ENCODE measurements at places on chromosomes 7 and 10.

DNA sequence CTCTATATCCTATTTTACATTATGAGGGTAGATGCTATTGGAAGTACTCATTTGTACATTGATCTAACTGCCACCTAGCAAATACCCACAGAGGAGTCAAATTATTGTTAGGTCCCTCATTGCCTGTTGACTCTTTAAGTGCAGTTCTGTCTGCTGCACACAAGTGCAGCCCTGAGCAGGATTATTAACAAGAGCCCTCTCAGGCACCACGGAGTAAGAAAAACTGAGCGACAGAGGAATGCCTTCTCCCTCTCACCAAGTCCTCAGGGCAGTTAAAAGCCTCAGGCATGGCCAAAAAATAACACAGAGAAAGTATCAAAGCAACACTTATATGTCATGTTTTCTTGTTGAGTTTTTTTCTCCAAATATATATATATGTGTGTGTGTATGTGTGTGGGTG, 340.0 kb upstream of the NRG3 start:
- DNase-seq: no peak

DNA sequence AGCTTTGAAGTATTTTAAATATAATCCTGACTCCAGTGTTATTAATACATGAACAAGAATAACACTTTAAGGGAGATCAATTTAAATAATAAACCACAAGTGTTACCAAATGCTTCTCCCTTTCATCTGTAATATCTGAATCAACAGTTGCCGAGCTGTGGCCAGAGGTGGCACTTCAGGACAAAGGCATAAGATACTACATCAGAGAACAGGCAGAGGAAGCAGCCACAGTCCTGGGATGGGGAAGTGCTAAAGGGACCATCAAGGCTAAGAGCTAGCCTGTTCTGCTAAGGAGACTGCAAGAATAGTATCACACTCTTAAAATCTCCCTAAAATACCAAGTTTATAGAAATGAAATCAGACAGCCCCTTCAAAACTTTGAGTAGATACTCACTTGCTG, 378.2 kb upstream of the PRKCQ start:
- peak; percentile 49 for DNase-seq

GRCh38 chr7:155532792-155533119, 13.6 kb downstream of the CNPY1 start:
- no peak for DNase-seq

DNA sequence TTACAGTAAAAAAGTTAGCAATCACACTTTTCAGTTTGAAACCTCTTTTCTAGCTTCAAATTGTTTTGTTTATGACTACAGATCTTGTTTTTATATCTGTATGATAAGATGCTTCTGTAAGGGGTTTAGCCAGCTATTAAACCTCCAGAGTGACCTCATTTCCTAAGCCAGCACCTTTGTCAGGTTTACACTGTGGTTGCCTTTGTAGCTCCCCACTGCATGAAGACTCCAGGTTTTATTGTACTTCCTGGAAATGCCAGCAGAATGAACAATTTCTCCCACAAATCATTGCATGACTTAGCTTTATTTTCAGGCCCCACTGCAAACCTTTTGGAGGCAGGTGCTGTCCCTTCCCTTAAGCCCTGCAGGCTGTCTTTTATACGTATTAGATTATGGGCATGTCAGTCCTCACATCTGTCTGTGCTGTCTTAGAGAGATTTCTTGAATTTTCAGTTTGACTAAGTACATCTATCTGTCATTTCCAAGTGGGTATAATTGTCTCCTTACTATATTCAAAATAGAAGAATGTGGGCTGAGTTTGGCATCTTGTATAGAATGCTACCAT, 8.2 kb upstream of the AGR3 start:
- DNase-seq: no peak

DNA sequence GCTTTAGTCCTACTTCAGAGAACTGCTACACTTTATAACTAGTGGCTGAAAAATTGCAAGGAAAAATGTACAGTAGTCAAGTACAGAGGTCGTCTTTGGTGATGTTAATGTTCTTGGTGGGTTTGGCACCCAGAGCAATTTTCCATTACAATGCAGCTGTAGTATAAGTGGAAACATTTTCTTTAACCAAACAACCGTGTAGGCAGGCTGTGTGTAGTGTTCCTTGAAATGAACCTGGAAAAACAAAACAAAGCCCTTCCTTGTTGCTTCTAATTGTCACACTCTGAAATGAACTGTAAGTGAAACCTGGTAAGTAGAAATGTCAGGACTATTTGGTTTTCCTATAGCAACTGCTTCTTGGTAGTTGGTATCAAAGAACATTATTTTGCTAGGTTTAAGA, 256.9 kb downstream of the MDFIC start:
- DNase-seq: no peak

DNA sequence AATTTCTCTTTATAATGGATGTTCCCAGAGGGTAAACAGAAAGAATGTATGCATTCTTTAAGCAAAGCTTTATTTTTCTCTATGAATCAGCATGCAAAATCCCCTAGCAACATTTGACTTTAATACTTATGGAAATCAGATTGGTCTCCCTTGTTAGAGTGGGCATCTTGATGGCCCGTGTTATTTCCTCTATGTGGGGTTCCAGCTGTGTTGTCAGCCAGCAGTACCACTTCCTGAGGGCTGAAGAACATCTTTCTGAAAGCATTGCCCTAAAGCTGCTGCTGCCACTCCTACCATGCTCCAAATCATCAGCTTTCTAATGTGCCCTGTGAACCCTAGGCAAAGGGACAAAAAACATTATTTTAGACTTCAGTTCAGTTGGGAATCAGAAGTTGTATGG, 70.4 kb upstream of the HECTD2 start:
- DNase-seq: no peak

DNA sequence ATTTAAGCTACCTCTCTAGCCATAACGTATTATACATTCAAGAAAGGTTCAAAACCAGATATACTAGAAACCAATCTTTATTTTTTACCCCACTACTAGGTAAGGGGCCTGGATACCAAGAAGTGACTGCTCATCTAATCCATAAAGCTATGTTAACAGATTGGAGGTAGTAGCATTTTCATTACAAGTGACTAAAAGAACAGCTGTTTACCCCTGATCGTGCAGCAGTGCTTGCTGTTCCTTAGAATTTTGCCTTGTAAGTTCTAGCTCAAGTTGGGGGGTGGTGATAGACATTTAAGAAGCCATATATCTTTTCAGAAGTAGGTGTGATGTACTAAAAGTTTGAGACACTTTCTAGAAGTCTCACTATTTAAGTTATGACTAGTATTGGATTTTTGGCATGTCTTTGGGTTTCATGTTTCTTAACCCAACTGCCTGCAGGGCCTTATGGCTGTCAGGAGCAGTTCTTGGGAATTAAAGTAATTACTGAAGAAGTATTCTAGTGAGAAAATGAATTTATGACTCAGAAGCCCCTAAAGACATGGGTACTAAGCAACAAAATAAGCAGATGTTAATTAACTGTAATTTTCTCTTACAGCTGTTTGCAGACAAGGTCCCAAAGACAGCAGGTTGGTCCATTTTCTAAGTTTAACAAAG, 2.3 kb downstream of the PPIA start:
- peak; percentile 14 for DNase-seq

DNA sequence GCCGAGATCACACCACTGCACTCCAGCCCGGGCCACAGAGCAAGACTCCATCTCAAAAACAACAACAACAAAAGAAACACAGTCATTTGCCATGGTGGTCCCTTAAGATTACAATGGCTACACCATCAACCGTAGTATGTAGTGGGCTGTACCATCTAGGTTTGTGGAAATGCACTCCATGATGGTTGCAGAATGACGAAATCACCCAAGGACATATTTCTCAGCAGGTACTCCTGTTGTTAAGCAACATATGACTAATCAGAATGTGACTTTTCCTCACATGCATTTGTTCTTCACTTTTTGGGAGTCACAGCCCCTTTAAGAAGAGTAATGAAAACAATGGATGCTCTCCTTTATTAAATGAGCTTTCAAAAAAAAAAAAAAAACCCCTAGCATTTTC, 11.0 kb downstream of the SVIL start:
- no peak for DNase-seq

DNA sequence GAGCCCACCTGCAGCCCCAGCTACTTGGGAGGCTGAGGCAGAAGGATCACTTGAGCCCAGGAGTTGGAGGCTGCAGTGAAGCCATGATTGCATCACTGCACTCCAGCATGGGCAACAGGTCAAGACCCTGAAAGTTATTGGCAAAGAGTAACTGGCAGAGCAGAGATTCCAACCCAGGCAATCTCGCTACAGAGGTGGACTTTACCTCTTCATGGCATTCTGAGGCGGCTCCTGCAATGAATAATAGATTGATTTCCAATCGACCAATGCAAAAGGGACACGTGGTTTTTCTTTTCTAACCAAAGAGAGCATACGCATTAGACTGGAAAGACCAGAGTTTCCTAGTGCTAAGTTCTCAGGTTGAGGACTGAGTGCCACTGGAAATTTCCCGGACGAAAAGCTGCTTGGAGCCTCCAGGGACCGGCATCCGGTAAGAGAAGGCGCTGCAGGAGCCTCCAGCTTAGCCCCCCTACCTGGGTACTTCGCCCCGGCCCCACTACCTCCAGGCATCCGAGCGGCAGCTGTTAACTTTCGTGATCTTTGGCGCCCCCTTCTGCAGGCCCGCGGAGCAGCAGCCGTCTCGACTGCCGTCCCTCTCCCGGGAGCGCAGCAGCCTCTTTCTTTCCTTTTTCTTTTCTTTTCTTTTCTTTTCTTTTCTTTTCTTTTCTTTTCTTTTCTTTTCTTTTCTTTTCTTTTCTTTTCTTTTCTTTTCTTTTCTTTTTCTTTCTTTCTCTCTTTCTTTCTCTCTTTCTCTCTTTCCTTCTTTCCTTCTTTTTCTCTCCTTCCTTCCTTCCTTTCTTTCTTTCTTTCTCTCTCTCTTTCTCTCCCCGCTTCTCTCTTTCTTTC, 4.1 kb downstream of the MBLAC1 start:
- peak; percentile 70 for DNase-seq

- peak; percentile 9 for DNase-seq
Observed at GRCh38 chr10:131569851-131570715, 258.6 kb upstream of the TCERG1L start.

- DNase-seq: no peak
Observed at GRCh38 chr7:134527979-134528371, 608 bp downstream of the AKR1B10 start.

DNA sequence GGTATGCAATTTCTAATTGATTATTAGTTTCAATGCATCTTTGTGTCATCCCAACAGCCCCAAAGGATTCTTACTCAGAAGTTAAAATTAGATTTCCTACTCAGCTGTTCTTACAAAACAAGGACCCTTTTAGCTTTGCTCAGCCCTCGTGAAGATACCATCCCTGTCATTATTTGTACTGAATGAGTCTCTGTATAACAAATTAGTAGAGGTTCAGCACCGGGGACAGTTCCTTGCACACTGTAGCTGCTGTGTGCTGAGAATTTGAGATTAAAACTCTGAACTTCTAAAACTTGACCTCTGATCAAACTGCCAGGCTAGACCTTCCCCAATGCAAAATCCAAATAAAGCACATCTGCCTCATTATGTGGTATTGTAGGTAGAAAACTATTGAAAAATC, 299.1 kb downstream of the LHFPL3 start:
- peak; percentile 8 for DNase-seq

DNA sequence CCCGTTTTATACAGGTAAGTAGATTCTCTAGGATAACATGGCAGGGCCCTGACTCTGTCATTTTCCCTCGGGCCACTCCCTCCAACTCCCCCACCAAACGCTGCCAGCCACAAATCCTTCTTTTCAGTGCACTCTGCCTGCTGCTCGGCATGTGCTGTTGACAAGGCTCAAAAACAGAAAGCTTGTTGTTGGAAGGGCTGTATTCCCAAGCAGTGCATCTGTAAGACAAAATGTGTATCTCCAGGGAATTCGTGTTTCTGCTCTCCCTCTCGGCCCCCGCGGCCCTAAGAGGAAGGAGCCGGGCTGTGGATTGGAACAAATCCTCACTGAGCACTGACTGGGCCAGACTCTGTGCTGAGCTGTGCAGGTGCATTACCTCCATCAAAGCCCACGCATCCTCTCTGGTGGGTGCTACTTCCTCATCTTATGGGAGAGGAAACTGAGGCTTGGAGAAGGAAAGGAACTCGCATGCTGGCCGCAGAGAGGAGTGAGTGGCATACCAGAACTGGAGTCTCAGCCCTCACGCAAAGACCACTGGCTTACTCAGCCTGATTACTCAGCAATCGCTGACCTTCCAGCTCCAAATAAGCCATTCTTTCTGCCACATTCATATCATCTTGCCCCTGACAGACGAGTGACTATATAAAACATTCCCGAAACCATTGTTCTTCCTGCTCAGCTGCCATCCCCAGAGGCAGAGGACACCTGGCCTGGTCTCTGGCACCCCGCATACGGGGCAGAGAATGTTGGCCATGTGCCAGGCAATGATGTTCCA, 33.5 kb upstream of the ENO4 start:
- DNase-seq: no peak

DNA sequence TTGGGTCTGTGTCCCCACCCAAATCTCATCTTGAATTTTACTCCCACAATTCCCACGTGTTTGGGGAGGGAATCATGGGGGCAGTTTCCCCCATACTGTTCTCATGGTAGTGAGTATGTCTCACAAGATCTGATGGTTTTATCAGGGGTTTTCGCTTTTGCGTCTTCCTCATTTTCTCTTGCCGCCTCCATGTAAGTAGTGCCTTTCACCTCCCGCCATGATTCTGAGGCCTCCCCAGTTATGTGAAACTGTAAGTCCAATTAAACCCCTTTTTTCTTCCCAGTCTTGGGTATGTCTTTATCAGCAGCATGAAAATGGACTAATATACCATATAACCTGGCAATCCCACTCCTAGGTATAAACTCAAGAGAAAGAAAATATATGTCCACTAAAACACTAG, 25.9 kb upstream of the SP4 start:
- DNase-seq: no peak

- DNase-seq: no peak
Observed at GRCh38 chr10:118563373-118563890, 32.0 kb downstream of the PRLHR start.

DNA sequence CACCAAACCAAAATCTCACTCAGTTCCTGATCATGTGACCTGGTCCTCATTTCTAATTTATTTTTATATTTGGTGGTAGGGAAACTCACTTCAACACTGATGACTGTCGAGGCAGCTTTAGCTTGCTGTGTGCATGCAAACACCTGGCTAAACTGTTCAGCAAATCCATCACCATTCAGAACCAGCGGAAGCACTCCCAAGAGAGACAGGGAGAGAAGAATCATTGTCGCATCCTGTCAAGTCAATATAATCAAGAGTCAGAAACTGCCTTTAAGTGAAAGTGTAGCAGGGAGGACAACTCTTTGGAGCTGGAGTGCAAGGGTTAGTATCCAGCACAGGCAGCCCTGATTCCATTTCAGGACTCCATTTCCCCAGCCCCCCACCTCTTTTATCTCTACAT, 300.7 kb downstream of the XPNPEP1 start:
- DNase-seq: no peak

GRCh38 chr10:107443813-107444212, 279.3 kb upstream of the SORCS1 start:
- DNase-seq: no peak

All from erythroblast (primary cell).